Right cardiac atrium (tissue), 5 donors: ENCODE measurements at places on chromosomes 3 and 15. TPM values are rescaled to one million over a fixed set of nuclear protein-coding genes. Genes with fewer than 3 reads are reported as not detected.

DNA sequence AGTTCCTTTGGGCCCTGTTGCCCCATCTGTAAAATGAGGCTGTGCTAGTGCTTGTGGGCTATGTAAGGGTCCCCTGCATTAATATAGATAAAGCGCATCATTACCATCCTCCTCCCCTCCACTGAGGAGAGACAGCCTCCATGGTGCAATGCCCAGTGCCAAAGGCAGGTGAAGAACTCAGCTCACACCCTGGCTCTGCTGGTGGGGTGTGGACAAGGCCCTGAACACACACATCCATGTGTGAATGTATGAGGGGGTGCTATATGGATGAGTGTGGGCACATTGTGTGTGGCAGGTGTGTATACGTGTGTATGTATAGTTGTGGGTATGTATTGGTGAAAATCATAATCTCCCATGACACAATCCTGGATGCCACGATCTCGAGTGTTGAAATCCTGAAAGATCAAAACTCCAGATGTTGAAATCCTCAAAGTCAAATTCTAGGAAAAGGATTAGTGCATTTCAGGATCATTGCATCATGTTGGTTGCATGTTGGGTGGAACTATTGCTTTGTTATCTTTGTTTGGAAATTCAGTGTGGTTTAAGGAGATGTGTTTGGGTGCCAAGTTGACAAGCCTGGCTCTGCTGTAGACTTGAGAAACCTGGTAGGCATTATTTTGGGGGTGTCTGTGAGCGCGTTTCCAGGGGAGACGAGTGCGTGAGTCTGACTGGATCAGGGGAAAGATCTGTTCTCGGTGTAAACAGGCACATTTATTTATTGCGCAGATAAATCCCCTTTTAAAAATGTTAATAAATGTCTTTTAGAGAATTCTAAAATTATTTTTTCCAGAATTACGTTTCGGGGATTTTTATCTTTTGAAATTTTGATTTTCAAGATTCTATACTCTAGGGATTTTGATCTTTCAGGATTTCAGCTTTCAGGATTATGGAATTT, 42.0 kb upstream of the SEC61A1 start:
- DNase-seq, result no peak

The SPTBN5 gene
- total RNA-seq, result 4.3 TPM

DNA sequence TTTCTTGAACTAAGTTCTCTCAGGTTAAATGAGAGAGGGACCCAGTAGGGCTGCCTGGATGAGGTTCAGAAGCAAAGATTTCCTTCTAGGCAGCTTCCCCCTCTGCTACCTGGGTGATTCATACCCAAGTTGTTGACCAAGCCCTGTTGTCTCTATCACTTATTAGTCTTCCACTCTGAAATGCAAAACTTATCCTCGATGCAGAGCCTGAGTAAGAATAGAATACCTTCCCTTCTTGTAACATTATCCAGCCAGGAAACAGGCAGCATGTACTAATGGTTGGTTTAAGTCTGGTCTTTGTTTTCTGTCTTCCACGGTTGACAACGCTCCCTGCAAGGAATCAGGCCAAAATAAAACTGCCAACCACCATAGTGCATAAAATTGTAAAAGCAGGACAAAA, 377.3 kb downstream of the MECOM start:
- no peak for DNase-seq

GRCh38 chr15:60945196-60945595, 283.9 kb downstream of the RORA start:
- peak; percentile 85 for DNase-seq

The CLDN16 gene
- total RNA-seq, result not detected
